ENCODE measurements at places on chromosomes 1 and 21.

DNA sequence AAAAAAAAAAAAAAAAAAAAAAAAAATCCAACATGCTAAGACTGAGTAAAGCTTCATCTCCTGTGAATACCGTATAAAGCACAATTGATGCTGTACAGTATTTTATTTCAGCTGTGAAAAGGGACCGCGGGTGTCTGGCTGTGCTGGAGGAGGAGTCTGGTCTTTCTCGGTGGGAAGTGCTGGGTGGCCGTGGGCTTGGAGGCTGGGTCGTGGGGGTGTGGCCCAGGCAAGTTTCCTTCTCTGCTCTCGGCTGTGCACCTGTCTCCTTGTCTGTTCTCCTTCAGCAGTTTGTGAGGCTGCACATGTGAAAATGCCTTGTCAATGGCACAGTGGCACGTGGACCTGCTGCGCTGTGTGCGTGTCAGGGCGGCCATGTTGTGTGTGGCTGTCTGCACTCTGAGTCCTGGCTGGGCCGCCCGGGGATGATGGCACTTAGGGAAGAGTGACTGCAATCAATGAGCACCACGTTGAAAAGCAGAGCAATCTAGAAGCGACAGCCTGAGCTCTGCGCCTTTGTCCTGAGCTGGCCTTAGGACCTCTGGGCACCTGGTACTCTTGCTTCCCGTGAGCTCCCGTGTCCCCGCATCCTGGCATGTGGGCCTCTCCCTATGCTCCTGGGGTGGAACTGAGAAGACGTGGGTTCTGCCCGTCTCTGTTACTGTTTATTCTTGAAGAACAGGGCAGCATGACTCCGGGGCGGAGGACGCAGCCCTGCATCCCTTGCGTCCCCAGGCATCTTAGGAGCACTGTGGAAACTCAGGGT is 14.5 kb downstream of the AGPAT3 start:
- DNase-seq, result no peak

GRCh38 chr1:205343431-205344065 is 13.2 kb downstream of the KLHDC8A start:
- no peak for DNase-seq

DNA sequence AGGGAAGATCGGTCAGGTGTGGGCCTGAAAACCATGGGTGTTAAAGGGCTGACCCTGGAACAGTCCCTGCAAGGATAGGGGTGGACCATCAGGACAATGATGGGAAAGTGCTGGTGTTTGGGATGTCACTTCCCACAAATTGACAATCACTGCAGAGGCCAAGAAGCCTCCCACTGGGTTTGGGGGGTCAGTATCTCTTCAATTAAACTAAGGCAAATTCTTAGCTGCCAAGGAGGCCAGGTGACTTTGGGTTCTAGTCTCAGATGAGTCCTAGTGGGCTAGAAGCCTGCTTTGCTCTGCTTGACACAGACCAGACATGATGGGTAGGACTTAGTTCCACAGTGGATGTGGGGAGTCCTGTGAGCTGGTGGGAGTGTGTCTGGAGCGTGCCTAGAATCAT is 29.3 kb upstream of the KCNA2 start:
- DNase-seq, result no peak

GRCh38 chr1:51733793-51734522 is 117.1 kb downstream of the OSBPL9 start:
- DNase-seq, result no peak

DNA sequence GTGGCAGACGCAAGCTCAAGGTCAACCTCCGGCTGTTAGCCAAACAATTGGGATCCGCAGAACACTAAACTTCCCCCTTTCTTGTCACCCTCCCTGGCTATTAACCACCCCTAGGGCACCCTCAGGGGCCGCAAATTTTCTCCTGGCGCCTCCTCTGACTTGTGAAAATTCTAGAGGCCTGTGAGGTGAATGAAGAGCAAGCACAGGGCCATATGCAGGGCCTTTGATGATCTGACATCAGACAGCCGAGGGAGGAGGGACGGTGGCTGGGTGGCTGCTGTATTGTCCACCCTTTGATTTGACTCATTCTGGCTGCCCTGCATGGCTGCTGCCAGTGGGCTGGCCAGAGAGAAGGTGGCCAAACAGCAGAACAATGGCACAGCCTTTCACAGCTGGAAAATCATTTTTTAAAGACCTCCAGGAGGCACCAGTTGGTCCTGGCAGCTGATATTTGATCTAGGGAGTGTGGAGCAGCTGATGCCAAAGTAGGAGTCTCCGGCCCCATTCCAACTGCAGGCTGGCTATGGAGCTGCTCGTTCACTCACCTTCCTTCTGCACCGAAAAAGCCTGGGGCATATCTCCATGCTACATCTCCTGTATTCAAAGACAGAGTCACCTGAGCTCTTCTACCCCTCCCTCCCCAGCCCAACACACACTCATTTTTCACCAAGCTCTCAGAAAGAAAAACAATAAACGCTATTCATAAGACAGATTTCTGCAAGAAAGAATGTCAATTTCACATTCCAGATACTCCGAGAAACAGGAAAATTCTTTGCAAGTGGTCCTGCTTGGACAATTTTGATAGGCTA is 44.9 kb upstream of the BARHL2 start:
- no peak for DNase-seq

GRCh38 chr1:155057104-155057503 is 6.0 kb downstream of the ADAM15 start:
- DNase-seq, result no peak

- DNase-seq, result no peak
Measured at GRCh38 chr1:44585315-44585920, 88.9 kb downstream of the TMEM53 start.

DNA sequence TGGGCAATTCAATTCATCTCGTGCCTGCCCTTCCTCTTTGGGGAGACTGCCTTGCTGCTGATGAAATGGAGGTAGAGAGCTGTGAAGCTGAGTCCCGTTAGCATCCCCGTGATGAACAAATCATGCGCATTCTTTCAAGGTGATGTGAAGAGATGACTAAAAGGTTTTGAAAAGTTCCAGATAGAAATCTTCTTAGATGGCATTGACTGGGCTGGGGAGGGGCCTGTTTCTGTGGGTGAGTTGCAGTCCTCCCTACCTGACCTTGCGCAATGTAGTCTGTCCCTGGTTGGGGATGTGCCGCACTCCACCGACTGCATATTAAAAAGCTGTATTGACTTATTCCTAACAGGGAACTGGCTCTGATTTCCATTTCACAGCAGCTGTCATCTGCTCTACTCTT is 49.6 kb downstream of the ST6GALNAC3 start:
- no peak for DNase-seq

DNA sequence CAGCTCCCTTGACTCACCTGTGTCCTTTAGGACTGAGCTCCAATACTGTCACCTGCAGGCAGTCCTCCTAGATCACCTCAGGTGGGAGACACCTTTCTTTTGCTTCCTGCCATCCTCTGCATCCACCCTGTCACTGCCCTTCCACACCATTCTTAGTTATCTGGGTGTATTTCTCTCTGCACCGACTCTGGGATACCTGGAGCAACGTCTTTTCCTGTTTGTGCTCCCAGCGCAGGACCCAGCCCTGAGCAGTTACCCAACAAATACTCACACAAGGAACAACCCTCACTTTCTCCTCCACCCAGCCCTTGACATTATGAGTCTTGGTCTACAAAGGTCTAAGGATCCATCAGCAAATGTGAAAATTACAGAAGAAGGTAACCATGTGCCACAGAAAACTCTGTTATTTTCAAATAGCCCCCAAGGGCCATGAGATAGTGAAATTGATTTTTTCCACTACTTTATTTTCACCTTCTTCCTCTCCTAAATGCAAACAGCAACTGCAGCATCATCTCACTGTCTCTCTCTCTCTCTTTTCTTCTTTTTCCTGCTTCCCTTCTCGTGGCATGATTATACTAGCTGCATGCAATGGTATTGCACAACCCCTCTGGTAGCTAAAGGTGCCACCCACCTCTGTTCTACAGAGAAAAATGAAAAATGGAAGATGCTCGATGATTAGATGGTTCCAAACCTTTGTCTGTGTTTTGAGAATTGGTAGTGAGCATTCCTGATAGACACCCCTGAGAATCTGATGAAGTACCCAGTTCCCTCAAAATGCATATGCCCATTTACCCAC is 89.0 kb downstream of the MIS18A start:
- no peak for DNase-seq

- no peak for DNase-seq
Measured at GRCh38 chr1:186682736-186683135, 2.5 kb upstream of the PTGS2 start.

DNA sequence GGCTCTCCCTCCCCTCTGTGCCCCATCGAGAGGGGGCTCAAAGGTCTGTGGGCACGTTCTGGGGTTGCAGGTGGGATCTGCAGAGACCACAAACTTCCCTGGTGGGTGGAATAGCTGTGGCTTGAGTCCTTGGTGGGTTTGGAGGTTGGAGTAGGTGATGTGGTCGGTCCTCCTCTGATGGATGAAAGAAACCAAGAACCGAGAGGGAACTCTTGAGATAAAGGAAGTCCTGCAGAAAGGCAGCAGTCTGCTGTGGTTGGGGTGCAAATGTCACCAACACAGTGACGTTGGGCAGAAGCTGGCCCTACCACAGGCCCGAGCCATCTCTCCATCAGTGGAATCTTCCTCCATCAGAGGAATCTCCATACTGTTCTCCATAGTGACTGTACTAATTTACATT is 171.8 kb downstream of the FCRL5 start:
- no peak for DNase-seq

GRCh38 chr1:147745271-147745670 is 15.1 kb downstream of the GJA5 start:
- no peak for DNase-seq

- DNase-seq, result peak; percentile 30
Measured at GRCh38 chr1:17207046-17207445, 2.1 kb downstream of the PADI1 start.

- DNase-seq, result no peak
Measured at GRCh38 chr1:216523449-216524190, 100.4 kb upstream of the USH2A start.

- DNase-seq, result peak; percentile 32
Measured at GRCh38 chr1:232984577-232985425, 34.4 kb downstream of the NTPCR start.

DNA sequence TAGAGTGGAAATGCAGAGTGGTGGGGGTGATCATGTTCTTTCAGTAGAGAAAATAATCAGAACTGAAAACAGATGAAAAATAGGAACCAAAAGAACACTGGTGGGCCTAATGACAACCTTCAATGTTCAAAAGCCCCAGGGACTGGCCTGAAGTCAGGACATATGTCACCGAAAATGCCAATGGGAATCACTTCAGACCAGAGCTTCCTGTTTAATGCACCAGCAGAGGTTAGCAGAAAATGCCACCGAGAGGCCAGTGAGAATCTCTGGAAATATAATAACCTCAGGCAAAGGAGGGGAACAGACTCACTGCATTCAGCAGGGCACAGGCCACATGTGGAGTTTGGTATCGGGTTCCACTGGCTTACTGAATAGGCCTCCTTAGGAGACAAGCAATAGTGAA is 15.9 kb upstream of the CD58 start:
- no peak for DNase-seq

DNA sequence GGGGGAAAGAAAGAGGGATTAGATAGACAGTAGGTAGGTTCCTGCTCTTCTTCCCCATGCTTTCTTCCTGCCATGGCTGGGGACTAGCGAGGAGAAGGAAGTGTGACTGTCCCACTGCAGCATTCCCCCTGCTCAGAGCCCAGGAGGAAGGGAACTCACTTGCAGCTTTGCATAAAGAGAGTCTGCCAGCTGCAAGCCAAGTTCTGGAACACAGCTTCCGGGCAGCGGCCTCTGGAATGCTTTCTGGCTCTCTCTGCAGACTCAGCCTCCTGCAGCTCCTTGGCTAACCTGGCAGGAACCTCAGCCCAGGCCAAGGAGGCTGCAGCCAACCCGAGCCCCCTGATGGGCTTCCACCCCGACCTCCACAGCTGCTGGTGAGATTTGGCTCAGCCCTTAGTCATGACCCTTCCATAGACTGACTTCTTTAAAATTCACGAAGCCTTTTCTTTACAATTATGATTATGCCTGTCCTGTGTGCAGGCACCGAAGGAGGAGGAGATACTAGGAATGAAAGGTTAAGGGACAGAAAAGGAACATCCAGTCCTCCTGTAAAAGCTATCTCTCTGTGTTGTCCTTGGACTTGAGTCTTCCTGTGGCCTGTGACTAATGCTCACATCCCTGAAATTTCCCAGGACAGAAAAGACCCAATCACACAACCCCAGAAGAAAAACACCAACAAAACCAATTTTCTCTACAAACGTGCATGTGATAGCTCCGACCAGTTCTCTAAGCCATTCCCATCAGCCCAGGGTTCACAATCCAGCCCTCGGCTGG is 108.2 kb upstream of the OLIG2 start:
- peak; percentile 19 for DNase-seq

- no peak for DNase-seq
Measured at GRCh38 chr1:212962509-212962908, 12.2 kb downstream of the VASH2 start.

DNA sequence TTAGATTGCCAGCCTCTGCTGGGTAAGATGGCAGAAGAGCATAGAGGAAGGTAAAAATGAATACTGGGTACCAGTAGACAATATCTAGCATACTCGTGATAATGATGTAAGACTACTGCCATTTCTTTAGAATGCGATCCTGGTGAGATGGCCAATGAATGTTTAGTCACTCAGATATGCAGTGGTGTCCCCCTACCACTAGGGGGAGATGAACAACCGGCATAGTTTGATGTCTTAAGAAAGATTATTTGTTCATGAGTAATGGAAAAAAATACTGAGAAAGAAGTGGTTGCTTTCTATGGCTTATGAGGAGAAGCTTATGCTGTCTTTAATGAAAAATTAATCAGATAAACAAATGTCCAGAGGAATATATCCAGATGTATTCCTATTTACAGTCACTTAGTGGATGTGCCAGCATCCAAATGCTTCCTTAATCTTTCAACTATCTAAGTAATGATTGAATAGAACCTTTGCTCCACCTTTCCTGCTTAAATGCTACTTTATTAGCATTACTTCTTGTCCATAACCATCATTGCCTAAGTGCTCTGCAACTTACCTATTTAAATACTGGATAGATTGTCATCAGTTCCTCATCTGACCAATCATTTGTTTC is 256.6 kb downstream of the ST6GALNAC3 start:
- DNase-seq, result peak; percentile 50

GRCh38 chr1:230068952-230069684 is 2.1 kb downstream of the GALNT2 start:
- no peak for DNase-seq

DNA sequence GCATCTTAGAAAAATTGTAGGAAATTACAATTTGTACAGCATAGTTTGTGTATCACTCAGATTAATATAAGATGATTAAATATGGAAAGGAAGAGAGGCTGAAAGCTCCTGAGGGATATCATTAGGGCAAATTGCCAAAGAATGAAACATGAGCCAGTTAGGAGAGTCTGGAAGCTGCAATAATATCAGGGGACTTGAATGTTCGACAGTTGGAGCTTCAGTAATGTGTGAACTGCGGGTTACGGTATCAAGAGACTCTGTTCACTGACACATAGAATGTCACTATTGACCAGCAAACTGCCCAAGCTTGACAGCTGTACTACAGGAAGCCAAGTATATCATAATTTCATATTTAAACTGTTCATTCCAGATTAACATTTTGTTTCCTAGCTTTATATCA is 157.2 kb downstream of the DENND1B start:
- DNase-seq, result no peak

Data from hippocampal formation (tissue), 2 donors.